ENCODE measurements at places on chromosomes 1 and 21. TPM values are rescaled to one million over a fixed set of nuclear protein-coding genes. Genes with fewer than 3 reads are reported as not detected.

Gene SAMSN1
- not detected for total RNA-seq

Gene KCNQ4
- 2.3 TPM for total RNA-seq

DNA sequence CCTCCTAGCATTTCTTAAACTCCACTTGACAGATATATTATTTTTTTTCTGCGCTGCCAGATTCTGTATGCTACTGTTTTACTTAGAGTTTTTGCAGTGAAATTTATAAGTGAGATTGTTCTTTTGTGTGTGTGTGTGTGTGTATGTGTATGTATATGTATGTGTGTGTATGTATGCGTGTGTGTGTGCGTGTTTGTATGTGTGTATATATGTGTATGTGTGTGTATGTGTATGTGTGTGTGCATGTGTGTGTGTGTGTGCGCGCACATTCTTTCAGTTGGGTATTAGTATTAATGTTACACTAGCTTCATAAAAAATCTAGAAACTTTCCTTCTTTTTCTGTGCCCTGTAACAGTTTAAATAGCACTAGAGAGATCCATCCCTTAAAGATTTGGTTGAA is 152.6 kb upstream of the CSF3R start:
- no peaks in the 10 kb centered on the region for H3K27me3 ChIP-seq
- no peak overlapping the region for H3K4me3 ChIP-seq
- H3K27ac ChIP-seq: no peak overlapping the region
- DNase-seq: no peak
- no peaks in the 10 kb centered on the region for H3K36me3 ChIP-seq

DNA sequence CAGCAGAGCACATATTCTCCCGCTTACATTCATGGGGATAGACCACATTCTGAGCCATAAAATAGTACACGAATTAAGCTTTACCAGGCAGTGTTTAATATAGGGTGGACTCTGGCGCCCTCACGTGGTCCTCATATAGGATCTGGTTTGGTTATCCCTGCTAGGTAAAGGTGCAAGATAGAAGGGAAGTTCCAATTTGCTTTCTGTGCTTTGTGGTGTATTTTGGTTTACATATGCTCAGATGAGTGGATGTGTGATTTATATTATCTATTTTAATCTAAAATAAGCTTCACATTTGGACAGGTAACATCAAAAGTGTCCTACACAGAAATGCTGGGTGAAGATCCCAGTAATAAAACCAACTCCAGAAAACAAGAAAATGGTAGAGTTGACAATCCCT is 3.6 kb downstream of the CR1 start:
- H3K4me3 ChIP-seq: no peak overlapping the region
- H3K27me3 ChIP-seq: no peaks in the 10 kb centered on the region
- peak; percentile 83 for DNase-seq
- no peak overlapping the region for H3K27ac ChIP-seq
- no peaks in the 10 kb centered on the region for H3K36me3 ChIP-seq

DNA sequence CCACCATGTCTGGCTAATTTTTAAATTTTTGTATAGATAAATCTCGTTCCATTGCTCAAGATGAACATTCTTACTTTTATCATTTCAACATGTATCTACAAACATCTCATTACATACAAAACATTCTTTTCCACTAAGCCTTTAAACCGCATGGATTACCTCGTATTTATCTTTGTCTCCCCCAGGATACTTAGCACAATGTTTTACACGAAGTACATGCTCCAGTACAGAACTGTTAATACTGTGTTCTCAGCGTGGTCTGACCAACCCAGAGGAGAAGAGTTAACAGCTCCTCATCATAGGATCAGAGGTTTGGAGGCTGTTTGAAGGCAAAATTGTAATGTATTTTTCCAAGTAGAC is 7.4 kb downstream of the PIK3C2B start:
- H3K27ac ChIP-seq: no peak overlapping the region
- no peaks in the 10 kb centered on the region for H3K4me1 ChIP-seq
- no peaks in the 10 kb centered on the region for H3K27me3 ChIP-seq
- DNase-seq: no peak
- H3K36me3 ChIP-seq: no peaks in the 10 kb centered on the region

Gene KLHDC7A
- total RNA-seq: not detected

GRCh38 chr1:192357924-192358323 is 41.1 kb downstream of the RGS21 start:
- H3K27ac ChIP-seq: no peak overlapping the region
- DNase-seq: no peak
- H3K36me3 ChIP-seq: no peaks in the 10 kb centered on the region
- H3K4me1 ChIP-seq: peaks cover 12% of the 10 kb centered on the region
- no peak overlapping the region for H3K4me3 ChIP-seq

DNA sequence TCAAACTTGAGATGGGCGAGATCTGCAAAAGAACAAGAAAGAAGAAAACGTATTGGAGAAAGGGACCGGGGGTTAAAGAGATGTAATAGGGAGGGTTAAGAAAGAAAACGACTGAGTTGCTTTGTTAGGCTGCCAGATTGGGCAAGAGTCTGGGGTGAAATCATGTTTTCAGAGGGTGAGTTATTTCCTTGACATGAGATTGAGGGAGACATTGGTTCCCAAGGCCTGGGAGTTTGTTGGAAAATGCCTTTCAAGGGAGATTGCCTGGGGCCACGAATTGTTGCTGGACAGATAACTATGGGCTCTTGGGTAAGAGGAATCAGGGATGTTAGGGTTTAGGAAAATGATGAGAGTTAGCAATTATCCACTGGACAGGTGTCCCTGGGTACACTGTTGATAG is 776 bp upstream of the CADM3 start:
- H3K27me3 ChIP-seq: no peaks in the 10 kb centered on the region
- DNase-seq: no peak
- H3K27ac ChIP-seq: no peak overlapping the region
- H3K36me3 ChIP-seq: no peaks in the 10 kb centered on the region
- no peaks in the 10 kb centered on the region for H3K4me1 ChIP-seq

DNA sequence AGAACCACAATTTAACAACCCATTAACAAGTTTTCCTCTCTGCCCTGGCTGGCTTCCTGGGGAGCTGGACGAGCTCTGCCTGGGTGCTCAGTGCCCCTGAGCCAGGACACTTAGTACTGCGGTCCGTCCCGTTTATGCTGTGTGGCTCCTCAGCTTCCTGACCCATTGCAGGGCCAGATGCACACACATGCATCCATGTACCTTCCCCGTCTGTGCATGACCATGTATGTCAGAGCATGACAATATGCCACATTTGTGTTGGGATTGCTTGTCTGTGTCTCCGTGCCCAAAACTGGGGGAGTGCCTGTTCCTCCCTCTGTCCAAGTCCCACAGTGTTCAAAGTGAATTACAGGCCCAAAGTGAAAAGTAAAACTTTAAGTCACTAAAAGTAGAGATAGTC is 9.7 kb upstream of the TFF3 start:
- DNase-seq: no peak
- no peaks in the 10 kb centered on the region for H3K36me3 ChIP-seq
- no peaks in the 10 kb centered on the region for H3K4me1 ChIP-seq
- H3K4me3 ChIP-seq: no peak overlapping the region
- H3K27ac ChIP-seq: no peak overlapping the region

DNA sequence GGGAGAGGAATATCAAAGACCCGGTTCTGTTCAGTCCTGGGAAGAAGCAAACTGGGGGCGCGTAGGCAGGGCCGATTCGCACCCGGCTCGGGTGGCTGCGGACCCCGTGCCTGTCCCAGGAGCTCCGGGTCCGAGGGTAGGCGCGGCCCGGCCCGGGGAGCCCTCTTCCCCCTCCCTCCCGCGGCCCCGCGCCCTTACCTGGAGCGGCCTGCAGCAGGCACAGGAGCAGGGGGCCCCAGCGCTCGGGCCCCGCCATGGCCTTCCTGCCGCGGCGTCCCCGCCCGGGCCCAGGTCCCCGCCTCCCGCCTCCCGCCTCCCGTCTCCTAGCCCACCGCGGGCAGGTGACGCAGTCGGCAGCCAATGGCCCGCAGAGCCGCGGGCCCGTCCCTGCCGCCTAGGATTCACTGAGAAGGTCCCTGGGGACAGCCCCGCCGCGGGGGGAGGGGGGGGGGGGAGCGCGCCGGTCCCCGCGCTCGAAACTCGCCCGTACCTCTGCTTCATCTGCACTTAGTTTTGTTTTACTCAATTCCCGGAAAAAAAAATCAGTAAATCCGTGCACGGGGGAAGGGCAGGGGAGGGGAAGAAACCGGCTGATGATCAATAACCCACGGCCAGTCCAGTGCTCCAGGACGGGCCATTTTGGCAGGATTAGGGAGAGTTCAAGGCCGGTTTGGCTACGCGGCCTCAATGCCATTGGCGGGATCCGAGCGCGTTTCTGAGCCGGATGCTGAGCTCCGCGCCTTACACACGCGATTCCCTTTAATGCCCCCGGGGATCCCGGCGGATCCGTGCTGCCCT is at the start of gene IFNLR1:
IFNLR1 (minus strand) TSS at position 297 of the 798 bp plus-strand sequence; CDS start at position 256, 41 bp downstream.
- H3K36me3 ChIP-seq: no peaks in the 10 kb centered on the region
- DNase-seq: peak; percentile 87
- H3K27me3 ChIP-seq: no peaks in the 10 kb centered on the region
- peak within 1 kb of the TSS; percentile 99 for H3K27ac ChIP-seq

Gene HMCN1
- 0.18 TPM for total RNA-seq

Gene UBL4B
- 0.47 TPM for total RNA-seq

Gene NTNG1
- not detected for total RNA-seq

Gene TEDDM1
- total RNA-seq: not detected

GRCh38 chr1:204616641-204617040 is 68.9 kb downstream of the LRRN2 start:
- H3K27ac ChIP-seq: no peak overlapping the region
- no peak overlapping the region for H3K4me3 ChIP-seq
- no peaks in the 10 kb centered on the region for H3K27me3 ChIP-seq
- no peak for DNase-seq

DNA sequence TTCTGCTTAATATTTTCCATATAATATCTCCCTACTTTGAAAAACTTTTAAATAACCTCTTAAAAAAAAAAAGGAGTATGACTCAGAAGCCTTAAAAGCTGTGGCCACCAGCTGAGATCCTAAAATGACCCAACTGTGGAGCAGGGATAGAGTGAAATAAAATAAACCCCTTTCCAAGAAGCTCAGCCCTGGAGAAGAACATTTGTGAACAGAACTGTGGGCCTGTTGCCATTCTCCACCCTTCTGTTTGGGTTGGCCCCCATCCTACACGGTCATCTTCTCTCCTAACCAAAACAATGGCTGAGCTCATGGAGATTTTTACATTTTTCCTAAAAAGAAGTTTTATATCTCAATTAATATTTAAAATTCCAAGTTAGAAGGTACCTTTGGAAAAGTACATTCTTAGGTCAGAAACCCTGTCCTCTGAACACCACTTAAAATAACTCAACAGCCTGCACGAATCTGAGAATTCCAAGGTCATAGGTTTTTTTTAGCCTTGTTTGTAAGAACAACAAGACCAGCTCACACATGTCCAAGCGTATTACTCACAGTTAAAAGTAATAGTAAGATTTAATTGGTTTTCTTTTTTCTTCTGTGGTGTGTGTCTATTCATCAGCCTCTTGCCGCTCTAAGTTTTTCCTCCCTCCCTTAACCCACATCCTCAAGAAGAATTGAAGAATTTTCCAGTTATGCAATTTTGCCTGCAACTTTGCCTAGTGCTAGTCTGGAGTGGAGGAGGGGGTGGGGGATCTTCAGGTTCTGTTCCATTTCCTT is 107.7 kb upstream of the ERRFI1 start:
- H3K4me3 ChIP-seq: no peak overlapping the region
- no peak overlapping the region for H3K27ac ChIP-seq
- no peaks in the 10 kb centered on the region for H3K27me3 ChIP-seq
- H3K36me3 ChIP-seq: no peaks in the 10 kb centered on the region
- no peak for DNase-seq

Measured in Karpas-422 (cell line).